ENCODE measurements at places on chromosomes 4 and X.
A peak's percentile ranks its signal among the peaks of the same experiment; 100 is the strongest.

GRCh38 chrX:28550331-28550872 is 36.8 kb upstream of the IL1RAPL1 start:
- DNase-seq, result no peak

GRCh38 chrX:118558926-118559325 is 63.3 kb downstream of the DOCK11 start:
- DNase-seq, result no peak

DNA sequence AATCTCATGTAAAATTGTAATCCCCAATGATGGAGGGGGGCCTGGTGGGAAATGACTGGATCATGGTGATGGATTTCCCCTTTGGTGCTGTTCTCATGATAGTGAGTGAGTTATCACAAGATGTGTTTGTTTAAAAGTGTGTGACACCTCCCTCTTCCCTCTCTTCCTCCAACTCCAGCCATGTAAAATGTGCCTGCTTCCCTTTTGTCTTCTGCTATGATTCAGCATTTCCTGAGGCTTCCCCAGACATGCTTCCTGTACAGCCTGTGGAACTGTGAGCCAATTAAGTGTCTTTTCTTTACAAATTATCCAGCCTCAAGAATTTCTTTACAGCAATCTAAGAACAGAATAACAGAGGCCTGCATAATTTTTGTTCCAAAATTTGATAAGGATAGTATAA is 85.2 kb downstream of the ANAPC10 start:
- DNase-seq, result no peak

DNA sequence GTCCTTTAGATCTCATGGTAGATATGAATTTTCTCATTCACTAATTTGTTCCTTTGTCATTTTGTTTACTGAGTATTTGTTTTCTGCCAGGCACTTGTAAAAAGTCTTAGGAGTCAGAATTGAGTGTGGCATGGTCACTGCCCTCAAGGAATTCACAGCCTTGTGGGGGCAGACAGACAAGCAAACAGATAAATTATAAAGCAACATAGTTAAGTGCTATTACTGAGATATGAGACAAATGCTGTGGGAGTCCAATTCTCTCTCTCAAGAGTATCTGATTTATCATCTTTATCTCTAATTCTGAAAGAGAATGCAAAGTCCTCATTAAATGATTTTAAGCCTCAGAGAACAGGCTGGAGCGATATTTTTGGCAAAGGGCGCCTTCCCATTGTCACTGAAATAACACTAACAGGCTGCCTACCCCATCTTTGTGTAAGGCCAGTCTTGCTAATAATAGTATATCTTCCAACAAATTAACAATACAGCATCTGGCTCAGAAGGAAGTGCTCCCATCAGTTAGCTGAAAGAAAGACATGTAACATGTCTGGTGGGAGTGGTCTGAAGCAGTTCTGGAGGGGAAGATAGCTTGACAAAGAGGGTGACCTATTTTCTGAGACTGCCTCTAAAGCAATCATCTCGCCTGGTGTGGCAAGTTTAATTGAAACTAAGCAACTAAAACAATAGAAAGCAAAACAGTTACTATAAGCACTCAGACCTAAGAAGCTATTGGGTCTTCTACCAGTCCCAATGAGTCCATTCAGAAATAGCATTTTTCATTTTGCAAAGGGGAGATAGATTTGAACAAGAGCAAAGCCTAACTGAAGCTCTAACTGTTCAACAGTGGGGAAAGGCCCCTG is 61.5 kb upstream of the AMOT start:
- DNase-seq, result no peak

- DNase-seq, result no peak
These were observed 29.7 kb downstream of the OFD1 start for GRCh38 chrX:13764281-13764680.

DNA sequence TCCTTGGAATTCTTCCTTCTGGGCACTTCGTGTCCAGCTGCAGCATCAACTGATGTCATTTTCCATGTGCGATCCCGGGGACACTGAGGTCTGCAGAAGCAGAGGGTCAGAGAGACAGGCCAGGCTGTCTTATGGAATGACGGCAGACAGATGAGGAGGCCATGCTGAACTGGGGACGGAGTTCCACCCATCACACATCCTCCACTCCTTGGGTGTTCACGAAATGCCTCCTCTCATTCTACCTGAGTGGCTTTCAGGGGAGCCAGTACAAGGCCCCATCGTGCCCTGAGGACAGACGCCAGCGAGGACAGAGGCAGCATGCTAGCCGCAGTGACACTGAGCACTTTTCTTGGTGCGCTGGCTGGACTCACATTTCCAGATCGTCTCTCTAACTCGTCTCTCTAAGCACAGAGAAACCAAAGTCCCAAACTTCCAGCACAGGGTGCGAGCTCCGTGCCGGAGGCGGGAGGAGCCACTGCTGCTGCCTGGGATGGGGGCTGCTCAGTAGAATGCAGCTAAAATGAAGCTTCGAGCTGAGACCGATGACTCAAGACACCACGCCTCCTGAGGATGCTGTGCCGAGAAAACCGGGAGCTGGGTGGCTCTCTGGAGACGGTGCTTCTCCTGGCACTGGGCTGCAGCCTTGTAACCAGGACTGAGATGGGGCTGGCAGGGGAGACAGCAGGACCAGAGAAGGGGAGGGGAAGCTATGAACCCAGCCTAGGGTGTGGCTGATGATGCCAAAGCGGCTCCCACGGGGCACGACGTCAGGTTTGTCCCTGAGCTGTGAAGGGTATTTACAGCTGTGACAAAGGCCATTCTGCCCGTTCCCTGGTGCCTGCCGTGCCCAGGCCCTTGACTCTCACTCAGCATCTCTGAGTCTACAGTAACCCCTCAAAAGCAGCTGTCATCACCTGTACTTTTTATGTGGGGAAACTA is 8.2 kb downstream of the ABLIM2 start:
- DNase-seq, result no peak

DNA sequence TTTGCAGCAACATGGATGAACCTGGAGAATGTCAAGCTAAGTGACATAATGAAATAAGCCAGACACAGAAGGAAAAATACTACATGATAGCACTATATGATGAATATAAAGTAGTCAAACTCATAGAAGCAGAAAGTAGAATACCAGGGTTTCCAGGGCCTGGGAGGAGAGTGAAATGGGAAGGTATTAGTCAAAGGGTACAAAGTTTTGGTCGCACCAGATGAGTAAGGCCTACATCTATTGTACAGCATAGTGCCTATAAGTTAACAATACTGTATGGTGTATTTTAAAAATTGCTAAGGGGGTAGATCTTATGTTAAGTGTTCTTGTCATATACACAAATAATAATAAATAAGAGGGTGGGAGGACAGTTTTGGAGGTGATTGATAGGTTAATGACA is 41.5 kb downstream of the ENOX2 start:
- no peak for DNase-seq

- DNase-seq, result no peak
These were observed 8.7 kb upstream of the TIMP1 start for GRCh38 chrX:47573341-47574075.

DNA sequence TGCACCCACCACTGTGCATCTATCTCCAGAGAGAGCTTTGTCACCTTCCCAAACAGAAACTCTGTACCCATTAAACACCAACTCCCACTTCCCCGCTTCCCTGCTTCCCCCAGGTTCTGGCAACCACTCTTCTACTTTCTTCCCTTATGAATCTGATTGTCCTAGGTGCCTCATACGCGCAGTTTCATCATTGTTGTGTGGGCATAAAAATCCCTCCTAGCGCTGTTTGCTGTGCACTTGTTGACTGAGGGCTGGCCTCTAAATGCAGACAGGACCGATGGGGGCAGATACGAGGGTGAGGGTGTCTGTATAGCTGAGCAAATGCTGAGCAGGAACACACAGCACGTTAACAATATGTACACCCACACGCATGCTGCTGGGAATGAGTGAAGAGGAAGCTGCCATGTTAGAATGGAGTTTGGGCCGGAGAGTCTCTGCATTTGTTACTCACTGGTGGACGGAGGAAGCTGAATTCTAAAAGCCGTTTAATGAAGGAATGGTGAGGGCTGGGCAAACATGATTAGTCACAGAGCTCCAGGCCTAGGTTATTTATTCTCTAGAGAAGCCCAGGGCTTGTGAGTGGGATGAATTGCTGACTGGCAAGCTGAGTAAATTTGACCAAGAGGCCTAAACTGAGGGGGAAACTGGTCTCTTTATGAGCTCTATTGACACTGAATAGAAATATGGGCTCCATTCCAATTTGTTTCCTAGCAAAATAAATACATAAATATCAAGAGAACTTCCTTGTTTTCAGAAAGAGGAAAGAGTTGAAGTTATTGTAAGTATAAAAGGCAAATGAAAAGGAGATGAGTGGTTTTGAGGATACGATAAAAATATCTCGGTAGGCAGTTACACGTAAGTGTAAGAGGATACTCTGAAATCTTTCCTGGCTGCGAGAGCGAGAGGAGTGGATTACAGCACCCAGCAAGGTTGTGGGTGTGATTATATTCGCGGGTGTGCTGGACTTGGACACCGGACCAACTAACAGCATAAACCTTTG is 95.9 kb upstream of the RPS6KA3 start:
- DNase-seq, result peak; percentile 64

DNA sequence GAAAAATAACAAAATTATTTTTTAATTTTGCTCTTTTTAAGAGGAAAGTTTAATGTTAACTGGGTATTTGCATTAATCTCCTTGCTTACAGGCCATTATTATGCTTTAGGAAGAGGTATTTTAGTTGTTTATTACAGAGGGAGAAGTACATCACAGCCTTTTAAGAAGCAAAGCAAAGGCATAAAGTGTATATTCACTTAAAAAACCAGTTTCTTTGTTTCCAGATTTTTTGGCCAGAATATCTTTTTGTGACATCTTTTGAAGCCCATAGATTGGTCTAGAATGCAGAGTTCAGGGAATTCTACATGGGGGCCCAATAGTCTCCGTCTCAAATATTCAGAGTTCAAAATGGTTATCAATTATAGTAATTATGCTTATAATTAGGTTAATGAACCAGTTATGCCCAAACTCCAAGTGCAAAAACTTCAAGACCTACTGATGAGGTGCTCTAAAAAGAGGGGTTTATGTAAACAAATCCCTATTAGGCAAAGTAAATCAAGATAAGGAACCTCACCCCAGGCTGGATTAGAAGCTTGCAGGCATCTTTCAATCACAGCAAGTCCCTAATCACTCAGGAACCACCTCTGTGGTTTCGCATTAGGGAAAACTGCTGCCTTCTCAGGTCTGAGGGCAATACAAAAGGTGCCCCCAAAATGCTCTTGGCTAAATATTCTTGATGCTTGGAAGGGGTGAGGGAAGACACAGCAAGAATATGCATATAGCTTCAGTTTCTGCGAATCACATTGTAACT is 1.4 kb downstream of the CXXC4 start:
- no peak for DNase-seq

GRCh38 chr4:148004228-148004857 is 272.5 kb downstream of the ARHGAP10 start:
- peak; percentile 8 for DNase-seq

- no peak for DNase-seq
These were observed 406.5 kb downstream of the RPA4 start for GRCh38 chrX:97290199-97290598.

- peak; percentile 45 for DNase-seq
These were observed 1.8 kb downstream of the ARHGAP4 start for GRCh38 chrX:153924149-153924861.

- no peak for DNase-seq
These were observed 32.2 kb upstream of the UGT2B4 start for GRCh38 chr4:69527924-69528323.

- no peak for DNase-seq
These were observed 10.3 kb upstream of the RAB33B start for GRCh38 chr4:139443661-139444060.

GRCh38 chr4:54228961-54229501 is at the start of gene PDGFRA:
Gene PDGFRA, plus strand, starts transcription at chr4:54229293. Its CDS starts 29,476 bp downstream, at chr4:54258769.
- DNase-seq, result no peak

DNA sequence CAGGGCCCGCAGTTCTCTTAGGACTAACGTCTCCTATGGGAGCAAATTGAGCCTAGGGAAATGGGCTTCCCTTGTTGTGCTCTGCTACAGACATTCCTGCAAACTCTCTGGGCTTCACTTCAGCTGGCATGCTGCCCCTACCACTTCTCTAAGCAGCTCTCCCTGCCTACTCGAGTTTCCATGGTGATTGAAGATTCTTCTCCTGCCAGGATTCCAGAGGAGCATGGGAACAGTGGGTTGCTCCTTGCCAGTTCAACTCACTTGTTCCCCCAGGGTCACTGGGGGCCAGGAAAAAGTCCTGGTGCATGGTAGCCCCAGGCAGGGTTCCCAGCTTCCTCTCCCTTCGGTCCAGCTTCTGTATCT is 21.1 kb upstream of the WDR17 start:
- no peak for DNase-seq

DNA sequence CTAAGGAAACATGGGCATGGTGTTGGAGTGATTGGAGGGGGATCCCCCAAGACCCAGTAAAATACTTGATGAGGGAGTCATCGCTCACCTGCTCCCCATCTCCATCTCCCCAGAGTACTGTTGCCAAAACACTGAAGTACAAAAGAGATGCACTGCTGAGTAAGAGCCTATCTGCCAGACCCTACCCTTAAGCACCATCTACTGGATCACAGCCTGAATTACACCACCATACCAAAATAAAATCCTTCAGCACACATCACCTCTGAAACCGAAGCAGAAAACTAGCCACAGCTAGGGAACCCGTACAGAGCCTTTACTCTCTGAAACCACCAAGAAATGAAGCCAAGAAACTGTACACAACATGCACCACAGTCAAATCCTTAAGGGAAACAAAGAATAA is 466.3 kb upstream of the ACTRT1 start:
- DNase-seq, result no peak

DNA sequence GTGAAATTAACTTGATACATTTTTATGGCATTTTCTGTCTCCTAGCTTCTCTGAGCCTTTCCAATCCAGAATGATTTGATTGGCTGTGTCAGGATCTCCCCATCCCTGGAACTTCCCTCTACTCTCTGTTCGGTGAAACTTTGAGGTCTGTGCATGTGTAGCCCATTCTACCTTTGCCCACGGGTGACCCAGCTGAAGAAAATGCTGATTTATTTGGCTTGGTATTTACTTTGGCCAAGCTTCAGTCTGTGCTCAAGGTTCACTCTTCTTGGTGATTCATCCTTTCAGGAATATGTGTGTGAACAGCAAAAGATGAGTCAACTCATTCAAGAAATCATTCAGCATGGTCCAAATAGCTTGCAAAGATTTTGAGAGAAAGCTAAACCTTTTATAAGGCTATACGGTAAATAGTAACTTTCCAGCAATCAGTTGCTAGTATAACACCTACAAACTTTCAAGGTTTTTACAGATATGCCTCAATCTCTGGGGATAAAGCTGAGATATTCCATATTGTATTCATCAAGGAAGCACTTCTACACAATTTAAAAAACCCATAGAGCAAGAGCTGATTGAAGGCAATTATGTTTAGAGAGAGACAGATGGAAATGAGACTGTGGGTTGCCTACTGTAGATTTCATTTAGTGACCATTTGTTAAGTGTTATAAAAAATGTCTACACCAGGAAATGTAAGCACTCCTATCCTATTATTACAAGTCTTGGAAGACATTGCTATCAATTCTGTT is 233.9 kb upstream of the CXXC4 start:
- no peak for DNase-seq

DNA sequence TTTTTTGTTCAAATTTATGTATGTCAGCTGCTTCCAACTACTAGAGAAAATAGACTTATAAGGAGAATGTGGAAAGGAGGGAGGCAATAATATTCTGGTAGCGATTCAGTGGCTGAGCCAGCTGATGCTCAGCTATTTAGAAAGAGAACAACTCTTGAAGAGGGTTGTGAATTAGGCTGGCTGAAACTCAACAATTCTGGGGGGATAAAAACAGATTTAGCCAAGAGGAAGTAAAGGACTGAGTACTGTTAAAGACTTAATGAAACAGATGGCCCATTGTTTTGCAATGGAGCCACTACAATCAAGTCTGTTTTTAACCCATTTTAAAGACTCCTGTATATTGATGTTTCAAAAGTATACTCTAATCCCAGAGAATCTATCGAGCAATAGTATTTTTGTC is 1058.9 kb downstream of the C4orf33 start:
- DNase-seq, result no peak

All from NCI-H2107 (cell line).